Neural crest cell (in vitro differentiated cells): ENCODE measurements at places on chromosomes 4 and X. TPM values are rescaled to one million over a fixed set of nuclear protein-coding genes. Genes with fewer than 3 reads are reported as not detected.

GRCh38 chr4:32624943-32625603, 1904.9 kb downstream of the PCDH7 start:
- no peak for DNase-seq

GRCh38 chr4:91846233-91846632, 457.5 kb upstream of the GRID2 start:
- no peak for DNase-seq

Gene CT45A5
- not detected in 2 replicates for total RNA-seq

DNA sequence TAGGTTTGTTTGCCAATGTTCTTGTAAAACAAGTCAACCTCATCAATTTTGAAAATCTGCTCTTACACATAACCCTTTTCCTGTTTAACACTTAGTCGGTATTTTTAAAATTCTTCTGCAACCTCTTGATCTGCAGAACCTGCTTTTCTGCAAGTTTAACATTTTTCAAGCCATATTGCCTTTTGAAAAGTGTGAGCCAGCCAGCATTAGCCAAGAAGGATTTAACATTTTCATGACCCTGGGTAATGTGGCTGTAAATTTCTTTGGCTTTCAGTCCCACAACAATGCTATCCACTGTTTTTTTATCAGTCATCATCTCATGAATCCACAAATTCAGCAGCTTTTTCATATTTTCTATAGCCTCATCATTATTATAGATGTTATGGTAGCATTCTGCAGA, 956.5 kb downstream of the FAT4 start:
- DNase-seq: no peak

DNA sequence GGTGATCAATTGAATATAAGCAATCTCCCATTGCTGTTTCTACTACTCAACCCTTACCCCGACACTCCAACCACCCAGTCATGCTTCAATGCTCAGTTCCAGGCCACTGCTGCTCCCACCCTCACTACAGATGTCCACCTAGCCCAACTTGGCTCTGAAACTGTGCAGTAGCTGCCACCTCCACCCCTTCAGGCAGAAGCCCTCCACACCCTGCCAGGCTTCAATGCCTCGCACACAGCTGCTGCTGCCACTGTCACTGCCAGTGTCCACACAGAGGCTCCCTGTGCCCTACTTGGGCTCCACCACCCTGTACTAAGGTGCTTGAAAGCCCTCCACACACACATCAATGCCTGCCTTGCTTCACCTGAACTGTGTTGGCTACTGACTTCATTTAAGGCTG, 34.6 kb downstream of the LAMTOR3 start:
- no peak for DNase-seq

- DNase-seq: no peak
Observed at GRCh38 chr4:31667686-31668085, 947.5 kb downstream of the PCDH7 start.

GRCh38 chr4:169250796-169251195, 20.0 kb downstream of the SH3RF1 start:
- no peak for DNase-seq

- no peak for DNase-seq
Observed at GRCh38 chrX:11760958-11761357, 2.9 kb downstream of the MSL3 start.

Gene SOWAHB
- not detected in 2 replicates for total RNA-seq

- no peak for DNase-seq
Observed at GRCh38 chrX:109826954-109827708, 94.1 kb upstream of the ACSL4 start.

- no peak for DNase-seq
Observed at GRCh38 chrX:24619647-24620046, 27.5 kb downstream of the PCYT1B start.

- DNase-seq: no peak
Observed at GRCh38 chrX:105297041-105297440, 76.5 kb upstream of the TEX13A start.

DNA sequence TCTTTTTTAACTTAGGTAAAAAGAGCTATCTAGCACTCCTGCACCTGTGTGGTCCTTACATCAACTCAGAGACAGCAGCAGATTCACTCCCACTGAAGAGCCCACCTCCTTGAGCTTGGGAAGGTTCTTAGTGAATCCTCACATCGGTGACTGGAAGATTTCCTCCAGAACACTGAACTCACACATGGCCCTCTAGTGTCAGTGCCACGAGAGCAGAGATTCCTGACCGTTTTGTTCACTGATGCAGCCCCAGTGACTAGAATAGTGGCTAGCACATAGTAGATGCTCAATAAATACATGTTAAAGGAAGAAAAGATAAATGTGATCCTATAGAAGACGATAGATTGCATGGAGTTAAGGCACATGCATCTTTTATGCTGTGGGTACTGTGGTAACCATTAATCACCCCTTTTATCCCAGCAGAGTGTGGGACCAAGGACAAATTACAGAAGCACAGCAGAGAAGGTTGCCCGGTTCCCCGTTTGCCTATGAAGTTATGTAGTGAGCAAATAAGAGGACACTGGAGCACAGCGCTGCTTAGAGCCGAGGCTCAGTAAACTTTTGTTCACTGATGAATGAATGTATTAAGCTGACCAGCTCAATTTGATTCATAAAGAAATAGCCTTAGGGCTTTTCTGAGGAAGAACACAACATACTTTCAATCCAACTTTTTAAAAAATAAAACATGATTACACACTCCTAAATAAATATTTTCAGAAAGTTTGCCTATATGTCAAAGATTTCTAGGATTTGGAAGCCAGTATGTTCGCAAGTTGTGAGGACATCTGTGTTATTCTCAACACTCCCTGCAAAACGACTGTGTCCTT, 8.7 kb downstream of the GASK1B start:
- no peak for DNase-seq
